OCI-LY7 (cell line): ENCODE measurements at places on chromosomes 3 and 15. TPM values are rescaled to one million over a fixed set of nuclear protein-coding genes. Genes with fewer than 3 reads are reported as not detected.

ELL3 gene
- 116 and 134 TPM in 2 replicates for total RNA-seq

ZNF385D gene
- not detected in 2 replicates for total RNA-seq

OCA2 gene
- total RNA-seq, result not detected in 2 replicates

RTP1 gene
- total RNA-seq, result not detected in 2 replicates

CDC25A gene
- 72.9 and 75.4 TPM in 2 replicates for total RNA-seq

C2CD4A gene
- not detected in 2 replicates for total RNA-seq

HGD gene
- total RNA-seq, result not detected in 2 replicates

SOX14 gene
- total RNA-seq, result not detected in 2 replicates

RBPMS2 gene
- not detected in 2 replicates for total RNA-seq
